ENCODE measurements at places on chromosomes 11 and 22.

DNA sequence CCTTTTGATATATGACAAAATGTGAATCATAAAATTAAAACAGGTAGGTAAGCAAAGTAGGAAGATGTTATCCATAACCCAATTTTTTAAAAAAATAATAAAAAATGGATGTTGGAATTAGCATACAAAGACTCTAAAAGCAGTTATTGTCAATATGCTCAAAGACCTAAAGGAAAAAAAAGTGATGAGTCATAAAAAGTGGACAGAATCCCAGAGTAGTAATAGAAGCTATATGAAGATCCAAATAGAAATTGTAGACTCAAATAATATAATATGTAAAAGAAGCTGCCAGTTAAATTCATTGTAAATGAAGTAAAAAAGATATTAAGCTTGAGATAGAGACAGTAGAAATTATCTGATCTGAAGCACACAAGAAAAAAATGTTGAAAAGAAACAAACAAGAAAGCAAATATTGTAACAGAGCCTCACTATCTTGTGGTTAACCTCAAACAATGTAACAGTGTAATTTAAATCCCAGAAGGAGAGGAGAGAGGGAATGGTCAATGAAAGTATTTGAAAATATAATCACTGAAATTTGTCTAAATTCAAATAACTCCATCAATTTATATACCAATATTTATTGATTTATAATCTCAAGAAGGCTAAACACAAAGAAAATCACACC lies 773.4 kb upstream of the RAG2 start:
- DNase-seq = no peak

DNA sequence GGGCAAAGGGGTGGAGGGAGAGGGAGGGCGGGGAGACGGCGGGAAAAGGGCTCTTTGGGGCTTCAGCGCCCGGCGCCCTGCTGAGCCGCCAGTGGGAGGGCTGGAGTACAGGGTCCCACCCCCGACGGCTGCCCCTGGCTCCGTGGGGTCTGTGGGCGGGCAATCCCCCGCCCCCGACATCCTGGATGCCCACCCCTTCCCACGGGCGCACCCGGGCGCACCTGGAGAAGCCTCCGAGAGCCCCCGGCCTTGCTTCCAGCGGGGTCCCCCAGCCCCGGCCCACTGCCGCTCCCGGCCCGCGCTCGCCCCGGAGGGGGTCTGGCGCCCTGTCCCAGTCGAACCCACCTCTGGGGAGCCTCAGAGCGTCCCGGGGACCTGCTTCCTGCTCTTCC lies 394 bp downstream of the CHRM4 start:
- DNase-seq = no peak

GRCh38 chr11:8531982-8532381 lies 62.0 kb downstream of the STK33 start:
- no peak for DNase-seq

DNA sequence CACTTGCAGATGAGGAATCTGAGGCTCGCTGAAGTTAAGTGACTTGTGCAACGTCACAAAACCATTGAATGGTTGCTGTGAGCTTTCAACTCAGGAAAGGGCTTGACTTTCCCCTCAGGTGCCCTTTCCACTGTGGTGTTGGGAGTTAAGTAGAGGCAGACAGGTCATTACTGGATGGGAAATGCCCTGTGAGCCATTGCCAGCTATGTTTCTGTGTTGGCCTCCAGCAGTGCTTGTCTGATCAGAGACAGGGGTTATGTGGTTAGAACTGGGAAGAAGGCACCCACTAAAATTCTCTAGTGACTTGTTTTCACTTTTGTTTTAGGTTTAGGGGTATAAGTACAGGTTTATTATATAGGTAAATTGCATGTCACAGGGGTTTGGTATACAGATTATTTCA lies 96.6 kb downstream of the FDX1 start:
- no peak for DNase-seq

- no peak for DNase-seq
Observed at GRCh38 chr11:61828379-61828628, 204 bp downstream of the FADS2 start.
